B cell (primary cell): ENCODE measurements at places on chromosomes 4 and X. TPM values are rescaled to one million over a fixed set of nuclear protein-coding genes. Genes with fewer than 3 reads are reported as not detected.

TLL1 gene
- total RNA-seq = not detected in 2 replicates

PPP1R2C gene
- not detected in 2 replicates for total RNA-seq

PDE6B gene
- total RNA-seq = 15.1 and 20.0 TPM in 2 replicates

TMPRSS11F gene
- total RNA-seq = not detected in 2 replicates

CCDC149 gene
- not detected in 2 replicates for total RNA-seq

PPEF1 gene
- 0.52 and 0.56 TPM in 2 replicates for total RNA-seq

ZAR1 gene
- total RNA-seq = not detected in 2 replicates

SMARCA1 gene
- 0.39 and 0.73 TPM in 2 replicates for total RNA-seq

ZFP42 gene
- total RNA-seq = not detected in 2 replicates

SPANXN4 gene
- not detected in 2 replicates for total RNA-seq

LNX1 gene
- 0.10 TPM in 1 of 2 replicates, not detected in the other for total RNA-seq

TCEAL9 gene
- 0.39 and 0.42 TPM in 2 replicates for total RNA-seq

XK gene
- 0.30 and 0.34 TPM in 2 replicates for total RNA-seq

DSPP gene
- not detected in 2 replicates for total RNA-seq

AMER1 gene
- 8.6 and 9.2 TPM in 2 replicates for total RNA-seq

TIMP1 gene
- total RNA-seq = 6.9 and 8.8 TPM in 2 replicates

SORCS2 gene
- not detected in 2 replicates for total RNA-seq

PPEF2 gene
- 0.07 and 0.24 TPM in 2 replicates for total RNA-seq

FREM3 gene
- not detected in 2 replicates for total RNA-seq

TMEM154 gene
- total RNA-seq = 96.6 and 99.1 TPM in 2 replicates

TEX13D gene
- total RNA-seq = not detected in 2 replicates

CYLC1 gene
- not detected in 2 replicates for total RNA-seq

KDR gene
- not detected in 2 replicates for total RNA-seq

CT45A5 gene
- total RNA-seq = not detected in 2 replicates

PAGE1 gene
- total RNA-seq = not detected in 2 replicates

ERCC6L gene
- total RNA-seq = 0.34 and 0.36 TPM in 2 replicates
